Vagina (tissue), 2 donors: ENCODE measurements at places on chromosomes 1 and 21.

- H3K4me1 ChIP-seq: no peaks in the 10 kb centered on the region
- no peak overlapping the region for H3K27ac ChIP-seq
- no peak overlapping the region for H3K4me3 ChIP-seq
Measured at GRCh38 chr1:243680860-243681259, 169.2 kb downstream of the AKT3 start.

DNA sequence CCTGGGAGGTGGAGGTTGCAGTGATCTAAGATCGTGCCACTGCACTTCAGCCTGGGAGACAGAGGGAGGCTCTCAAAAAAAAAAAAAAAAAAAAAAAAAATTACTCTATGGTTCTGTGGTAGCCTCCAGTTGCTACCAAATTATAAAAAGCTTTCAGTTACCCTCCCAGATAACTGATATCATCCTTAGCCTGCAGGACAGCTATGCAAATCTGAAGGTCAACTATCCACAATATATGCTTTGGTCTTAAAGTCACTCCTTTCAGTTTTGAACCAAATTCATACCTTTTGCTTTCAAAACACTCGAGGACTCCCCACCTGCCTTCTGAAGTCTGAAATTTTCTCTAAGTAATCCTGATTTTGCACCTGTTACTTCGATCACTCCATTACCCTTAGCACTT, 3.1 kb downstream of the MIXL1 start:
- no peaks in the 10 kb centered on the region for H3K36me3 ChIP-seq
- H3K27me3 ChIP-seq: no peaks in the 10 kb centered on the region

DNA sequence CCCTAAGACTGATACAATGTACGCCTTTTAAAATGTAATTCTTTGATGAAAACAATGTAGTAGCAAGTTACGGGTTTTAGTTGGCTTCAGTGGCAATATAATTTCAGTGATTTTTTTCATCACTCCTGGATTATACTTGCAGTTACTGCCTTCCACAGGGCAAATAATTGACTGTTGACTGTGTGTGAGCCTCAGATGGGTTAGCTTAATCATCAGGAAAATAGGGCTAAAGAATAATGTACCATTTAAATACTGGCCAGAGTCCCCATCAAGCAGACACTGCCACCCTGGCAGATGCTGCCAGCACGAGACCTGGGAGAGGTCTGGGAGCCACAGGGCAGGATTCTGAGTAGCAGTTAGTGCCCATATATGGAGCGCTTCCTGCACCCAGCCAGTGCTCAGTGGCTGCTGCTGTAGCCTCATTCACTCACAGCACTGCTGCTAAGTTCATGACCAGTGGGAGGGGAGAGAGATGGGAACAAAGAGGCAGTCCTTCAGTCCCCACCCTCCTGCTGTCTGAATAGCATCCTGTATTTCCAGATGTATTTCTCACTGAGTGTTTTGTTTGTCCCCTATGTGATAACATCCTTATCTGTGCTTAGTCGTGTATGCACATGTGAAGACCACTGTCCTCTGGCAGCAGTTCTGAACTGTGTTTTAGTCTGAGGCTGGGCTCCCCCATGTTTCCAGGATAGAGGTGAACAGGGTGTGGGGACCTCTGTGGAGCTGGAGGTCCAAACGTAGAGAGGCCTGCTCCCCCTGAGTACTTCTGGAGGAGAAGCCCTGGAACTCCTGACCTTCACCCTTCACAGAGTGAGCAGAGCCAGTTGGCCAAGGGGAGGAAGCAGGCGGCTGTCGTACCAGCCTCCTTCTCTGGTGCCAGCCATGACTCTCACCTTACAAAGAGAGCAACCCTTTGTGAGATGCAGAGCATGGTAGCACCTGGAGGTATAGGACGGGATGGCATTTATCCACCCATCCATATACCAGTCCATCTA, 80.4 kb downstream of the ADARB1 start:
- no peak for DNase-seq
- H3K4me1 ChIP-seq: no peaks in the 10 kb centered on the region
- no peaks in the 10 kb centered on the region for H3K36me3 ChIP-seq
- H3K4me3 ChIP-seq: no peak overlapping the region

DNA sequence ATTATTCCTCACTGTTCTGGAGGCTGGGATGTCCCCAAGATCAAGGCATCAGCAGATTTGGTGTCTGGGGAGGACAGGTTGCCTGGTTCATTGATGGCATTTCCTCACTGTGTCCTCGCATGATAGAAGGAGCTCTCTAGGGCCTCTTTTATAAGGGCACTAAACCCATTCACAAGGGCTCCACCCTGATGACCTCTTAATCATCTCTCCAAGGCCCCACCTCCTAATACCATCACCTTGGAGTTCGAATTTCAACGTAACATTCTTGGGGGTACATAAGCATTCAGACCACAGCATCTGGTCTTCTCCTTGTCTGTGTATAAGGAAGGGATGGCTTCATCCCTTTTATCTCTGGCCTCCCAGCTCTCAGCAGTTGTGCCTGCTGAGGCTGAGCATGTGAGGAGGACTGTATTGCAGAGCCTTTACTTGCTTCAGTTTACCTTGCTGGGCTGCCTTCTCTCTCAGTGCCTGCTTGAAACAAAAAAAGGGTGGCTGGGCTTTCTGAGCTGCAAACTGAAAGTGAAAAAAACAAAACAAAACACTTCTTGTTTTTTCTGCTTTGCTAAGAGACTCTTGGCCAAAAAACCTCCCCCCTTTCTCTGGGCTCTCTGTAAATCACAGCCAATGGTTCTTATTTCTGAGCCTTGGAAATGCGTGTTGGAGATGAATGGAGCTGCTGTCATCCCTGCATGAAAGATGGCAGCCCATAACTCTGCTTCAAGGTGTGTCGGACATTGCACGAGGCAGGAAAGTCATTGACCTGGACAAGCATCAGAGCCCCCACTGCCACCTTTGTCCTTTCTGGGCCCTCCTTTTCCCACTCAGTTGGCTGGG, 75.8 kb downstream of the RHOU start:
- no peaks in the 10 kb centered on the region for H3K36me3 ChIP-seq
- peaks cover 12% of the 10 kb centered on the region for H3K4me1 ChIP-seq

DNA sequence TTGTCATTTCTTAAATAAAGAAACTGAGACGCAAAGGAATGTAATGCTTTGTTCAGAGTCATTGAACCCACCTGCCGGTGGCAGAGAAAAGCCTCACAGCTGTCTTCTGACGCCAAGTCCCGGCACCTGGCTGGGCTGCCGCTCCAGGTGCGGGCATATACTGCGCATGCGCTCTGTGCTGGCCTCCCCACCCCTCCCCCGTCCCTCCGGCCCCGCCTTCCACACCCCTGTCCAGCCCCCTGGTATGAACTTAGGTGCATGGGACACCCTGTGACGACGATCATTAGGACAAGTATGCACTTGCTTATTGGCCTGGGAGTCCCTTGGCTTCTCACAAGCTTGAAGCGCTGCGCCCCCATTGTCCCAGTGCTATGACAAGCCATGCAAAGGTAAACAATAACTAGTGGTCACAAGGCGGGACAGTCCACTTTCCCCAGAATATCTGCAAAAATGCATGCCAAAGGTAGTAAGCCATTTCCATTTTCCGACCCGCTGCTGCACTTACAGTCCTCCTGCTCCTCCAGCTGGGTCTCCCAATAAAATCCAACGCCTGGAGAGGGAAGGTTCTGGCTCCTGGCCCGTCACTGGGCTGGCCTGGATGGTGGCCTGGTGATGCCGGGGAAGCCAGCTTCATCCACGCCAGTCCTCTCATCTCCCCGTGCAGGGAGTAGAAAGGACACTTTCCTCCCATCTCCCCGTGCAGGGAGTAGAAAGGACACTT, 100.4 kb downstream of the PSMG1 start:
- peaks cover 45% of the 10 kb centered on the region for H3K4me1 ChIP-seq
- H3K4me3 ChIP-seq: no peak overlapping the region
- H3K27me3 ChIP-seq: no peaks in the 10 kb centered on the region
- H3K36me3 ChIP-seq: no peaks in the 10 kb centered on the region
- peak overlapping the region; percentile 28 for H3K27ac ChIP-seq

GRCh38 chr1:26861889-26862378, 1.0 kb upstream of the SFN start:
- no peak overlapping the region for H3K4me3 ChIP-seq
- no peak for DNase-seq
- no peaks in the 10 kb centered on the region for H3K36me3 ChIP-seq
- H3K27ac ChIP-seq: peak overlapping the region; percentile 98
- H3K27me3 ChIP-seq: no peaks in the 10 kb centered on the region
- H3K4me1 ChIP-seq: peaks cover 51% of the 10 kb centered on the region

DNA sequence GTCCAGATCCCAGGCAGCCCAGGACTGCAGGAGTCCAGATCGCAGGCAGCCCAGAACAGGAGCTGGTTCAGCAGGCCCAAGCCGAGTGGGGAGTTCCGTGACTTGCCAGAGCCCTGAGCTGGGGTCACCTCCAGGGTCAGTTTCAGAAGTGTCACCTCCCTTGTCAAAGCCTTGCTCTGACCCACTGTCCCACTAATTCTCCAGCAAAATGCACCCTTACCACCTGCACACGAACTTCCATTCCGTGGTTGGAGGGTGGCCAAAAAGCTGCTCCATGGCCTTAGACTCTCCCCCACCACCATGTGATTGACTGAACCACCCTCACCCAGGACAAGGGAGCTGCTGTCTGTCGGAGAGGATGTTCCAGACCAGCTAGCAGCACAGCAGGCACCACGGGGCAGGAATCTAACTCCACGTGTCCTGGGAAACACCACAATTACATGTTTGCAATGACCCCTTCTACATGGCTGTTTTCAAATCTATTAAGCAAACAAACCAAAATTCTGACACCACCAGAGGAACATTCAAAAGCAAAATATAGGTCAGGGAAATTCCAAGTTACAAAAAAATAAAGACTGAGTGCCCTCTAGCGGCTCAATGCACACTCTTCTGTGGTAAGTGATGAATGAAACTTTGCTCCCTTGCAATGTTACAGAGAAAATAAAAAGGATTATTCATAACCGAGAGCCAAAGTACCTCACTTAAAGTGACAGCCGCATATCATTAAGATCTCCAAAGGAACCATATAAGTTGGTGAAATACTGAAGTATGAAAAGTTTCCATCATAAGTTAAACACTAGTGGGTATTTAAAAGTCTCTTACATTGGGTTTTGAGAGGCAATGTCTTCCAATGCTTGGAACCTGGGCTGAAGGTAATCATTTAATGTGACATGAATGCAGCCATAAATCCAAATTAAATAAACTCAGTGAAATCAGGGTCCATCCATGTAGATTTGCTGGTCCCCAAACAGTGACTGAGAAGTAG, 76.3 kb downstream of the NPHP4 start:
- DNase-seq: peak; percentile 19
- H3K4me3 ChIP-seq: no peak overlapping the region
- H3K36me3 ChIP-seq: no peaks in the 10 kb centered on the region
- no peaks in the 10 kb centered on the region for H3K27me3 ChIP-seq
- H3K27ac ChIP-seq: no peak overlapping the region
